Right renal pelvis (tissue), 4 donors: ENCODE measurements at places on chromosomes 5 and 9. TPM values are rescaled to one million over a fixed set of nuclear protein-coding genes. Genes with fewer than 3 reads are reported as not detected.

GRCh38 chr5:50863534-50864170 is 197.2 kb downstream of the PARP8 start:
- DNase-seq = no peak

DNA sequence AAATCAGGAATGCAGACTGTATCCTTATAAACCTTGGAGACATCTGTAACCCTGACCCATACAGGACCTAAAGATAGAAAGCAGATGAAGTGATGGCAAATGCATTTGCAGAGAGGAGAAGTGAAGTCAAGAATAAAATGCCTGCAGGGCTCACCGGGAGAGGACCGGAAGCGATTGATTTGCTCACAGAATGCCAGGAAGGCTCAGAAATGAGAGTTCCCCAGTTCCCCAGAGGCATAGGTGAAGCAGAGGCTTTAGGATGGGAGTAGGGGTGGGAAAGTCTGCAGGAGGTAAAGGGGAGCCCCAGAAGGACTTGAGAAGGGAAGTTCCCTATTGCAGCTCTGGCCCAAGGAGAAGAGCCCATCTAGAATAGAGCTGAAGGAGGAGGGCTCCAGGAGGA is 63.9 kb upstream of the TNFAIP8 start:
- no peak for DNase-seq

- peak; percentile 70 for DNase-seq
These were observed 557 bp downstream of the PJA2 start for GRCh38 chr5:109408991-109409843.

POU5F2 gene
- 0.04 TPM for polyA plus RNA-seq

GRCh38 chr5:146510559-146511125 is 5.3 kb downstream of the GPR151 start:
- DNase-seq = no peak

GRCh38 chr5:147310059-147310704 is 75.4 kb downstream of the STK32A start:
- DNase-seq = no peak

DNA sequence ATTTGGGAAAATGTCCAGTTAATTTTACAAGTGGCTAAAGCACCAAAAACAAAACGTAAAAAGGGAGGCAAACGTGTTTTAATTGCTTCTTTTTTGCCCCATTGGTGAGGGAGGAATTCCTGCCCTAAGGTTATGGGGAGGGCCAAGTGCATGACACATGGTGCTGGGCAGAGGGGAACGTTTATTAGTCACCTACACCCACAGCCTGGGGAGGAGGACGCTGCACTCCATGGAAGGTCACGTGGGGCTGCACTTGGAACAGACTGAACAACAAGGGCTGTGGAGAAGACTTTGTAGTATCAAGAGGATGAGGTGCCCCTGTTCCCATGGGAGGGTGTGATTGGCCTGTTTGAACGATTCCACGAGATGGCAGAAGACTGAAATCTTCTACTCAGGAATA is 13.7 kb upstream of the ADAMTS16 start:
- DNase-seq = no peak

GRCh38 chr5:162485666-162486292 is 418.2 kb downstream of the GABRG2 start:
- no peak for DNase-seq
